ENCODE measurements at places on chromosomes 12 and 14. TPM values are rescaled to one million over a fixed set of nuclear protein-coding genes. Genes with fewer than 3 reads are reported as not detected.

The PLA2G1B gene
- not detected for polyA plus RNA-seq

The DEPDC4 gene
- polyA plus RNA-seq, result 1.2 TPM

The SPIC gene
- polyA plus RNA-seq, result 0.77 TPM

The C12orf60 gene
- polyA plus RNA-seq, result 0.69 TPM

The LMNTD1 gene
- polyA plus RNA-seq, result not detected

The CLEC7A gene
- polyA plus RNA-seq, result 1.8 TPM

The SSTR1 gene
- polyA plus RNA-seq, result 2.2 TPM

Measured in sigmoid colon (tissue), 7 donors.